SK-MEL-5 (cell line): ENCODE measurements at places on chromosomes 13 and 19.
A peak's percentile ranks its signal among the peaks of the same experiment; 100 is the strongest.

DNA sequence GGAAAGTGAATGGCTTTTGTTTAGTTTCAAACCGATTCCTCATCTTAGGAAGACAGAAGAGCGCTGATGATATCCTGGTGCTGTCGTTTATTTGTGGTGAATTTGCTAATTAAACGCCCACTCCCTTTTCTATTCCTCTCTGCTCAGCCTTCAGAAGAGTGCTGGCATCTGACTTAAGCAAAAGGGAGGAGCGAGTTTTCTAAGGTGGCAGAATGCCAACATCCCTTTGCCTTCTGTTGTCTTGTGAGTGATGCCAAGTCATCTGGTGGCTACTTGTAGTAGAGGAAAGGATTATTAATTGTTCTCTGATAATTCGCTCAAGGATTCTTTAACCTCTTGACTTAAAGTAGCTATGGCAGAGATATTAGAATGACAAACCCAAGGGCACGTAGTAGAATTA lies 68.1 kb downstream of the ERCC5 start:
- DNase-seq: peak; percentile 68

DNA sequence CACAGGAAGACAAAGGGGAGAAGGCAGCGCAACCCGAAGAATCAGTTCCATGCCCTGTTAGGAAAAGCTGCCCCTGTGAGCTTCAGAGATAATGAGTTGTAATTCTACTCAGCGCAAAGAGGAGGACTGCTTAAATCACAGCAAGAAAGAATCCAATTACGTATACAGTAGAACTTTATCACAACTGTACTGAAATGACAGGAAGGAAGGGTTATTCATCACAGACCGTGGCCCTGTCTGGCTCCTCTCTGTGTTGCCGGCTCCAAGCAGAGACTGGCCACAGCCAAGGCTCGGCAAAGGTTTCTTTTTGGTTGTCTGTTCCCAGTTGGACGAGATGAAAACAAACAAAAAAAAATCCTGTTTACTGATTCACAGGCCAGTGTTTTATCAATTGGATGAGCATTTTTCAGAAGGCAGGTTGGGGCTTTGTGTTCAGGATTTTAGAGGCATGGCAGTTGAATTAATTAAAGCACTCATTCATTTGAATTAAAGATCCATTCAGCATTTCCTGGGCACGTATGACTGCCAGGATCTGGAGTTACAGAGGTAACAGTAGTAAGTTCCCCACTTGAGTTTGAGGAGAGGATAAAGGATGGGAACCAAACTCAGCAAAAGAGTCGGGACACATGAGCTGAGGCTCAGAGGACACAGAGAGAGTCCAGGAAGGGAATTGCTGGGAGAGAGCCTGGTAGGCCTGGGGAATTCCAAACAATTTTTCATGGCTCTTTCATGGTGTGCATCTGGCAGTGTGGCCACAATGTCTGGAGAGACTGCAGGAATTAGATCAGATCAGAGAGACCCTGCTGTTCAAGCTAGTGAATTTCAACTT lies 341.0 kb downstream of the DNAJC15 start:
- DNase-seq: no peak

DNA sequence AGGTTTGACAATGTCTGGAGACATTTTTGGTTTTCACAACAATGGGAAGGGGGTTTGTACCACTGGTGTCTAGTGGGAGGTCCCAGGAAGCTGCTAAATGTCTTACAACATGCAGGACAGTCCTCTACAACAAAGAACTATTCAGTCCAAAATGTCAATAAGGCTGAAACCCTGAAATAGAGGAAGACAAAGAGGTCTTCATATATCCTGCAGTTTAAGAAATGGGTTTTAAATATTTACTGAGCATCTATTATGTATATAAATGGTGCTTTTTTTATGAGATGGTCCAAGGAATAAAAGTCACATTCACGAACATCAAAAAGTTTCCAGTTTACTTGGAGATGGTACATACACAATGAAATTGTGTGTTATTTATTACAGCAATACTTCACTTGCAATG lies 107.3 kb downstream of the AKAP11 start:
- DNase-seq: peak; percentile 86

DNA sequence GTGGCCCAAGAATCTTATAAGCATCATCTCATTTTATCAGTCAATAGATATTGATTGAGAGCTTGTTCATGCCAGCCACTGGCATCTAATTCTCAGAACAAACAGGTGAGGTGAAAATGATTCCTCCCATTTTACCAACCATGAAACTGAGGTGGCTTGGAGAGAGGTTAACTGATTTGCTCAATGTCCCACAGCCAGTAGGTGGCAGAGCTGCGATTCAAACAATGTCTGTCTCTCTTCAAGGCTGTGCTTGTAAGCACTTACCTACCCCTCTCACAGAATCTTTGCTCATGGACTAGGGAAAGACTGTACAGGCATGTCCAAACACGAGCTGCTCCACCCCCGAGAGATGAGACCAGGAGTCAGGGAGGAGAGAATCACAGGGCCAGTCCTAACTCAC lies 21.5 kb upstream of the GSX1 start:
- peak; percentile 70 for DNase-seq

- DNase-seq: peak; percentile 90
Observed at GRCh38 chr19:17292301-17293074, 10.7 kb downstream of the ABHD8 start.

- DNase-seq: no peak
Observed at GRCh38 chr13:95382411-95382810, 81.2 kb upstream of the ABCC4 start.

- no peak for DNase-seq
Observed at GRCh38 chr13:111482126-111482525, 161.7 kb downstream of the TEX29 start.

- no peak for DNase-seq
Observed at GRCh38 chr19:18029617-18030338, 21.8 kb downstream of the ARRDC2 start.

DNA sequence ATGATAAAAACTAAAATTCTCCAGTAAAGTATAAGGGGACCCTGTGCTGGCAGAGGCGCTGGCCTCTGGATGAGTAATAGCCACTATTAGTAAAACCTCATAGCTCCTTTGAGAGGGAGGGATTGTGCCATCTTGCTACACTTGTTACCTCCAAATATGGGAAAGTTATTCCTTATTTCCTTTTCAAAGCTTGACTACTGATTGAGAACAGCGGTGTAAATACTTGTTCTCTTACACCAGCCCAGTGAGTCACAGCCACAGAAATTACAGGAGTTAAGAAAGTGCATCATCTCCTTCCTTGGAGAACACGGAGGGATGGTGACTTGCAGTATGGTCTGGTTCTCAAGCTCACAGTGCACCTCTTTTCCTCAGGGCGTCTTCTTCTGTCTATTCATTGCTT lies 379.0 kb downstream of the EFNB2 start:
- no peak for DNase-seq

GRCh38 chr13:27012482-27013197 lies 159.0 kb downstream of the USP12 start:
- no peak for DNase-seq

DNA sequence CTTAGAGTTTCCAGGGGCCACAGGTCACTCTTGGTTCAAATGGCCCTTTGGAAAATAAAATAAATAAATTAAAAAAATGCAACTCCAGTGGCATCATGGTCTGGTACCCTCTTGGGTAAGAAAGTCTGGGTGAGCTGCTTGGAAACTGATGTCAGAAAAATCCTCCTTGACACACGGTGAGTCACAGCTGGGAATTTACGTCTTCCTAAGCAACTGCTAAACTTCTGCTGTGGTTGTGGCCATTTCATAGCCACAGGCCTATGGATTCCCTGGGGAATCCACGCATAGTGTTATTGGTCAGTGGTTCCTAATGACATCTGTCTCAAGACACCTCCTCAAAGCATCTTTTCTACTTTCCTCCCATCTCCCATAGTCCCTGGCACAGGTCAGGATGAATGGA lies 220.8 kb downstream of the COG6 start:
- DNase-seq: no peak

- peak; percentile 65 for DNase-seq
Observed at GRCh38 chr19:36060430-36060829, 5.7 kb downstream of the WDR62 start.

DNA sequence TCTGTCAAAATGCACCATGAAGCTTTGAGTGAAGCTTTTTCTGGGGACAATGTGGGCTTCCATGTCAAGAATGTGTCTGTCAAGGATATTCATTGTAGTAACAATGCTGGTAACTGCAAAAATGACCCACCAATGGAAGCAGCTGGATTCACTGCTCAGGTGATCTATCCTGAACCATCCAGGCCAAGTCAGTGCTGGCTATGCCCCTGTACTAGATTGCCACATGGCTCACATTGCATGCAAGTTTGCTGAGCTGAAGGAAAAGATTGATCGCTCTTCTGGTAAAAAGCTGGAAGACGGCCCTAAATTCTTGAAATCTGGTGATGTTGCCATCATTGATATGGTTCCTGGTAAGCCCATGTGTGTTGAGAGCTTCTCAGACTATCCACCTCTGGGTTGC lies 12.7 kb downstream of the GPR42 start:
- no peak for DNase-seq

GRCh38 chr19:31211088-31211487 lies 138.1 kb downstream of the TSHZ3 start:
- no peak for DNase-seq

GRCh38 chr13:100254002-100254401 lies 165.1 kb downstream of the PCCA start:
- no peak for DNase-seq

GRCh38 chr19:44608391-44608821 lies 5.0 kb upstream of the IGSF23 start:
- DNase-seq: no peak

DNA sequence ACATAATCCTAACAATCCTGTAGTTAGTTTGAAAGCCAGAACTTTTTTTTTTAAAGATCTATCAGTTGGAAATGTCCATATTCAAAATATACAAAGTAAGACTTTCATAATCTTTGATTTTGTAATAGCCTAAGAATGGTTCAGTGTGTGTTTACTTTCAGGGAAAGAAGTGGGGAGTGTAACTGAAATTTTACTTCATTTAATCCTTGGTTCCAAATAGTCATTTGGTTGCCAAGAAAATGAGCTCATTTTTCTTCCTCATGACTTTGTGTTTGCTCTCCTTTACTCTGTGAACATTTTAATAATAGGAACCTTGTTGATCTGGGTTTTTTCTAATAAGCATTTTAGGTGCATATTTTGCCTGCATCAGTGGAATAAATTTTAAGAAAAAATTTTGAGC lies 278.8 kb downstream of the SLITRK6 start:
- DNase-seq: no peak

DNA sequence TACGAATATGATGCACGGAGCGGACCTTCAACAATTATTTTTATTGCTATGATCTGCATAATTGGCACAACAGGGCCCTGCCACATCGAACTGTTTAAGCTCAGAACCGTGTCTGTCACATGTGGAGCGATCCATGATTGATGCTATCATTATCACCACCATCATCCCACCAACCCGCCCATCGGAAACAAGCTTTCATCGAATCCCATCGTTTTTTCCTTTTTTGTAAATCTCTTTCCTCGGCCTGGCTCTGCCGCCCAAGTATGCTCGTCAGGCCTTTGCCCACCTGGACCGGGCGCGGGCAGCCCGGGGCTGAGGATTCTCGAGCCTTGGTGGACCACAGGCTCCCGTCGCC lies 533 bp upstream of the DCAF15 start:
- DNase-seq: no peak

DNA sequence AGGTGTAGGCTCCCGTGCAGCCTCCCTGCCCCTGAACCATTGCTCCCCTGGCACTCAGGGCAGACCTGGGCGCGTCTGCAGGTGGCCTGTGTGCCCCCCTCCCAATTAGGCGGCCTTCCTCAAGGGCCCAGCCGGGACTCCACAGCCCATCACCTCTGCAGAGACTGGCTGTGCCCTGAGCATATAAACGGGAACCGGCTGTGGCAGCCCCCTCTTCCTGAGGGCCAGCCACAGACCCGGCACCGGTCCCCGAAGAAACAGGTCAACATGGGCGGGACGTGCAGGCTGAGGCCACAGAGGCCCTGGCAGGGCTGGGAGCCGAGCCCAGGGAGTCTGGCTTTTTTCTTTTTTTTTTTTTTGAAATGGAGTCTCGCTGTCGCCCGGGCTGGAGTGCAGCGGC lies 12.0 kb downstream of the PIAS4 start:
- DNase-seq: no peak

DNA sequence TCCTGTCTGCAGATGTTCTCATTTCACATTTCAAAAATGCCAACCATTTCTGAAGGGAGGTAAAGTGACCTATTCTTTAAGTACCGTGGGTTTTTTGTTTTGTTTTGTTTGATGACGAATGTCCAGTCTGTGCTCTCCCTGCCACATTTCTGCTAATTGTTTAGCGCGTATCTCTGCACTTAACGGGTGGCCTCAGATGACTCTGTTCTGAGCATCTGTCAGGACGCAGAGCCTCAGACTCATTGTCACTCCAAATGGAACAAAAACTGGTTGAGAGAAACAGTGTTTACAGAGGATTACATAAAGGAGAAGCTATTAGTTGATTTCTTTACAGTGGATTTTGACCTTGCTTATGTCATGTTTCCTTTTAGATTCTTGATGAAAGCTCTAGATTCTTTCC lies 23.7 kb downstream of the TPP2 start:
- DNase-seq: no peak

GRCh38 chr19:44988896-44989556 lies 12.2 kb upstream of the RELB start:
- DNase-seq: peak; percentile 73

- no peak for DNase-seq
Observed at GRCh38 chr13:23612731-23613130, 42.5 kb downstream of the TNFRSF19 start.

GRCh38 chr19:5341448-5341820 lies 822 bp upstream of the PTPRS start:
- DNase-seq: no peak

- DNase-seq: no peak
Observed at GRCh38 chr13:43648733-43649132, 138.0 kb downstream of the ENOX1 start.

DNA sequence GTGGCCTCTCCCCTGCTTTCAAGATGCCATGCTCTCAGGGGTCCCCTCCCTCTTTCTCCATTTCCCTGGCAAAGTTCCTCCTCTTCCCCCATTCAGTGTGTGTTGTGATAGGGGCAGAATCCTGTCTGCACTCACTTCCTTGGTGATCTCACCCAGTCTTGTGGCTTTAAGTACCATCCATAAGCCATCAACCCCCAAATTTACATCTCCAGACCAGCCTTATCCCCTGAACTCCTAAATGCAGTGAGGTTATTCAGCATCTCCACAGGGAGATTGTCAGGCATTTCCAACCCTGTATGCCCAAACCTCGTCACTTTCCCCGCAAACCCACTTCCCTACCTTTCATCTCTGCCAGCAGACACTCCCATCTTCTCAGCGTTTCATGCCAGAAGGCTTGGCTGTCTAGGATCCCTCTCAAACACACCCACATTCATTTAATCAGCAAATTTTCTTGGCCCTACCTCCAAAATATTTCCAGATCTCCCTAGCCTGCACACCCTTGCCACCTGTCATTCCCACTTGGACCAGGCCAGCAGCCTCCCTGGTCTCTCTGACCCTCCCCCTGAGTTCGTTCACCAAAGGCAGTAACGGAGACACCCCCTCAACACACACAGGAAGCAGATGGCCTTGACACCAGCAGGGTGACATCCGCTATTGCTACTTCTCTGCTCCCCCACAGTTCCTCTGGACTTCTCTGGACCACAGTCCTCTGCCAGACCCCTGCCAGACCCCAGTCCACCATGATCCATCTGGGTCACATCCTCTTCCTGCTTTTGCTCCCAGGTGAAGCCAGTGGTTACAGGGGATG lies at the start of gene HCST:
TSS of gene HCST (plus strand) at position 676 of the 808 bp plus-strand sequence. CDS start at position 741, 65 bp downstream.
- DNase-seq: no peak
